Stimulated activated CD4-positive, alpha-beta T cell treated with anti-CD3 and anti-CD28 coated beads, Interleukin-2, amount 100 ng/mL, for 48 hours (primary cell): ENCODE measurements at places on chromosomes 1 and 21.

GRCh38 chr1:194477908-194478307 lies 1291.5 kb upstream of the B3GALT2 start:
- DNase-seq: no peak

DNA sequence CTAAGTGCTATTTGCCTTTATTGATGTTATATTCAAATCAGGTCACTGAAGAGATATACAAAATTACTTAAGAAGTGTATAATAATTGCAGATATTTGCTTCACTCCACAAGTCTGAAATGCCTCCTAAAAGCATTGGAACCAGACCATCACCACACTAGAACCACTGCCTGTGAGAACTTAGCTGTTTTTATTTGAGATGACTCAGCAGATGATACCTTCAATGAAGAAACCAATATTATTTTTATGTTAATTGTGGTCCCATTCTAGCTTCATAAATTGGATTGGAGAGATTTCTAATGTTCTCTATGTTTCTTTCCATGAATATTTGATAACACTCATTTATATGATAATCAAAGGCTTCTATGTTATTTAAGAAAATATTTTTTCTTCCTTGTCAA lies 740.6 kb downstream of the KCNT2 start:
- DNase-seq: no peak

DNA sequence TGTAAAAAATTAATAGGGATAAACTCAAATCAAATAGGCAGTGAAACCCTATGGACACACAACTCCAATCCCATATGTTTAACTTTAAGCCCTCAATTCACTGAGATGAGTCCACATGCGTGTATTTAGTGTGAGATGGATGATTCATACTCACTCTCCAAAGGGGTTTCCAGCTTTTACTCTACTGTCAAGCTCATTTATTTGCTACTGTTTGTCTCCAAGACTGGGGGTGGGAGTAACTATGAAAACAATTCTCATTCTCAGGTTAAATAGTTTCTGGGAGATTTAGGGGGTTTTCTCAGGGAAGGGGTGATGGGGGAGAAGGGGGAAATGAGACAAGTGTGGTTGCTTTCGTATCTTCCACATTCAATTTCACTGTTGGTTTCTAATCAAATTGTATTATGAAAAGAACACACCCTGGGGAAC lies 2.7 kb downstream of the RAB29 start:
- no peak for DNase-seq

DNA sequence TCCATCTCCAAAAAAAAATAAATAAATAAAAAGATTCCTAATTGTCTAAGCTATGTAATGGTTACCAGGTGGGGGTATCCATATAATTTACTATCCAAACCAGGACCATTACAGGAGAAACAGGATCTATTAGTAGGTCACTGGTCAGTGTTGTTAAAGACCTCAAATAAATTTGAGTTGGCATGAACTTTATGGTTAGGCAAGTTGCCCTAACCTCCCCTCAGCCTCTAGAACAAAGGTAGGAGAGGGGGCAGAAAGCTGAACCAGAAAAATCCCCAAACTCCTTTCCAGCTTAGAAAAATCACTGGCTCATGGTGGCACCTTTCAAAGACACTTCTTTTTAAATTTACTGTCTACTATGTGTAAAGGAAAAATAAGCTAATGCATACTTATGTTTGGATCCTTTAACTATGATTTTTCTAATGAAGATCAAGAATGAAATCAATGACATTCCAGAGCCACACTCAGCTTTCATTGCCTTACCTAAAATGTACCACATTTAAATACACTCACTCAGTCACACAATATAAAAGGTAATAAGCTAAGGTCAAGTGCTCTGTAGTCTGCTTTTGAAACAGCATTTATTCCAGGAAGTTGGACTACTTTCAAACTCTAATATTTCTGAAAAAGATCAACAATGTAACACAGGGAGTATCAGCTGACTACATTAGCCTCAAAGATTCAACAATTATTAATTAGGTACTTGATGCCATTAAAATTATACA lies 13.8 kb downstream of the EIF4G3 start:
- DNase-seq: no peak

DNA sequence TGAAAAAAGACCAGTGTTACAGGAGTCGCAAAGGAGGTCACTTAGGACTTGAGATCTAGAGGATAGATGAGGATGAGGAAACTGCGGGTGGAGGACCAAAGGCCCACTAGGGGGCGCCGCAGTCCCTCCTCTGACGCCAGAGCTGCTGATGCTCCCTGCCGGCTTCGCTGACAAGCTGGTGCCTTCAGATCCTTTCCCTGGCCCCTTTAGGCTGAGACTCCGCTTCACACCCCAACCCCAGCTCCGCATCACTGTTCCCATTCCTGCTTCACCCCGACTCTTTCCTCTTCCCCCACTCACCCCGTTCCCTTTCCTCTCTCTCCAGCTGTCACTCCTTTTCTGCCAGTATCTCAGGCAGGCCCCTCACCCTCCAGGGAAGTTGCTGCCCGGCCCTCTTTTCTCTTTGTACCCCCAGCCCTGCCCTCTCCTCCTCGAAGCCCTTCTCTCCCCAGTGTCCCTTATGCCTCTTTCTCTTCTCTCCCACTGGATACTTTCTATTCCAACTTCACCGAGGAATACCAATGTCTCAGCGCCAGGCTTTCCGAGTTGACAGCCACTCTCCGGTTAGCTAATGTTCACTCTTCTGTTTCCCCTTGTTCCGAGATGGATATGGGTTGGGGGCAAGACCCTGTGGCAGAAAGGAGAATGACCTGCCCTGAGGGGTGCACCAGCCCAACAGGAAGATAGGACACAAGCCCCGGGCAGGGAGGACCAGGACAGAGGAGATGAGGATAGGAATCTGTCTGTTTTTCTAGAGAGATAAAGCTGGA lies 4.5 kb downstream of the KCNJ9 start:
- peak; percentile 75 for DNase-seq

GRCh38 chr21:38714999-38715398 lies 90.7 kb upstream of the ETS2 start:
- DNase-seq: no peak

DNA sequence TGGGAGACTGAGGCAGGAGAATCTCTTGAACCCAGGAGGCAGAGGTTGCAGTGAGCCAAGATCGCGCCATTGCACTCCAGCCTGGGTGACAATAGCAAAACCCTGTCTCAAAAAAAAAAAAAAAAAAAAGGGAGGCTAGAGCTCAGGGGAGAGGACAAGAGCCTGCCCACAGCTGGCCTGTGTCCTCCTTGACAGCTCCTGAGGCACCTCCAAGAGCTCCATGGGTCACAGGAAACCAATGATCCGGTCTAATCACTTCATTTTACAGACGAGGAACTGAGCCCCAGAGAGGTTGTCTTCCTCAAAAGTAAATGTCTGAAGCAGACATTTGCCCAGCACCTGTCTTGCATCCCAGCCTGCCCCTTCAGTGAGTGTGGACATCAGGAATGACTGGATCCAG lies 49.4 kb downstream of the NID1 start:
- DNase-seq: no peak

GRCh38 chr1:44355582-44356305 lies 687 bp upstream of the ERI3 start:
- DNase-seq: no peak

GRCh38 chr1:179146476-179146875 lies 64.6 kb downstream of the TOR3A start:
- DNase-seq: no peak

DNA sequence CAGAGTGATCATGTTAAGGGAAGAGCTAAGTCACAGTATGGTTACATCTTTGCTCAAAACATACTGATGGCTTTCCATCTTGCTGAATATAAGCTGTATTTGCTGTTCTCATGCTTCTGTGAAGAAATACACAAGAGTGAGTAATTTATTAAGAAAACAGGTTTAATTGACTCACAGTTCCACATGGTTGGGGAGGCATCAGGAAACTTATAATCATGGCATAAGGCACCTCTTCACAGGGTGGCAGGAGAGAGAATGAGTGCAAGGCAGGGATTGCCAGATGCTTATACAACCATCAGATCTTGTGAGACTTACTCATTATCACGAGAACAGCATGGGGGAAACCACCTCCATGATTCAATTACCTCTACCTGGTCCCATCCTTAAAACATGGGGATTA lies 24.4 kb upstream of the RGS5 start:
- DNase-seq: no peak

GRCh38 chr1:30191154-30191702 lies 532.2 kb downstream of the MATN1 start:
- DNase-seq: peak; percentile 11

- no peak for DNase-seq
Observed at GRCh38 chr21:36788120-36788638, 89.3 kb downstream of the SIM2 start.

- DNase-seq: no peak
Observed at GRCh38 chr1:18575620-18576019, 55.0 kb upstream of the PAX7 start.

- no peak for DNase-seq
Observed at GRCh38 chr1:13790290-13791030, 90.5 kb downstream of the PRDM2 start.

GRCh38 chr1:87560601-87561360 lies 232.1 kb downstream of the LMO4 start:
- DNase-seq: no peak

DNA sequence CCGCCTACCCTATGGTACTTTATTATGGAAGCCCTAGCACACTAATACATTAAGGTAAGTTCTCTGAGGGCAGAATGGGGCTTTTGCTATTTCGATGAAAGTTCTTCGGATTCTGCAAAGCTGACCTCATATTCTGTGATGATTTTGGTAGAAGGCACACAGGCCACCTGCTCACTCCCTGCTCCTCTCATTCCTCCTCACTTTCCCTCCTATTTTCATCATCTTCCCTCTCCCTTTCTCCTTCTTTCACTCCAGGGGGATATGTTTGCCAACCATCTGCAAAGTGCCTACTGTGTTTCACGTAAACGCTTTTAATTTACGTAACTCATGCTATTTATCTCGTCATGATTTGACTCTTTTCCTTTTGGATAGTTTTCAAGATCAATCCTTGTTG lies 45.0 kb upstream of the ETS2 start:
- no peak for DNase-seq

DNA sequence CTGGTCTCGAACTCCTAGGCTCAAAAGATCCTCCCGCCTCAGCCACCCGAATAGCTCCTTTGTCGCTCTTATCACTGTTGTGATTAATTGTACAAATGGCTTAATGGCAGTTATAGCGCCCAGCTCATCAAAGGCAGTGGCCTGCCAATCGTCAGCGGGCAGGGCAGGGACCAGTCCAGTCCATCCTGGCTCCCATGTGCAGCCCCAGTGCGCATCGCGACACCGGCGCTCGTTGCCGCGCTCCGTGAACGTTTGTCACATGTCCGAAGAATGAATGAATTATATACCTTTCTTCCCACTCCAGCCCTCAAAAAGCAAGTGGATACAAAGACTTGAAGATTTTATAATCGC lies 18.4 kb downstream of the MTX1 start:
- no peak for DNase-seq

GRCh38 chr21:39666681-39667315 lies 54.1 kb downstream of the B3GALT5 start:
- no peak for DNase-seq

- no peak for DNase-seq
Observed at GRCh38 chr1:118947790-118948189, 40.4 kb downstream of the TBX15 start.

- no peak for DNase-seq
Observed at GRCh38 chr21:17195976-17196375, 316.9 kb upstream of the CXADR start.

GRCh38 chr1:21909787-21910503 lies 27.2 kb downstream of the HSPG2 start:
- peak; percentile 30 for DNase-seq

- no peak for DNase-seq
Observed at GRCh38 chr1:168913711-168914463, 184.9 kb upstream of the DPT start.

DNA sequence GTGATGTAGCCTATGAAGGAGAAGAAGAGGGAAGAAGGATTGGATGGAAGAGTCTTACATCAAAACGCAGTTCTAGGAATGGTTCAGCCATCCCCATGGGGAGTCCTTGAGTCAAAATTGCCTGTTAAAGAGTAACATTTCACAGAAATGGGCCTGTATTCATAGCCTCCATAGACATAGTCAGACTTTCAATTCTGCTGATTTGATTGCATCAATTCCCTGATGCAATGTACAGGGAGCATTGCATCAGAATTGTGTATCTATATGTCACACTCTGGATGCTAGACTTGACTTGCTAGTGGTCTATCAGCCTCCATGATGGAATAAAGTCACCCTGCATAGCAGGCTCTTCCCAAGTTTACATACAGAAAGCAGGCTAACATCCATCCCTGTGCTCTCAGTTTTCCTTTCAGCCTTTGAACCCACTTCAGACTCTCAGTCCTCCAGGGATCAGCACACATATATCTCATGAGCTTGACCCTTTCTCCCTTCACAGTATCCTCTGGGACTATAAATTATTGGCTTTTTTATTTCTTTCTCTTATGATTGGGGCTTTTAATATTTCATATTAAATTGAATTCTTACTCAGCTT lies 1111.7 kb upstream of the B3GALT2 start:
- no peak for DNase-seq

DNA sequence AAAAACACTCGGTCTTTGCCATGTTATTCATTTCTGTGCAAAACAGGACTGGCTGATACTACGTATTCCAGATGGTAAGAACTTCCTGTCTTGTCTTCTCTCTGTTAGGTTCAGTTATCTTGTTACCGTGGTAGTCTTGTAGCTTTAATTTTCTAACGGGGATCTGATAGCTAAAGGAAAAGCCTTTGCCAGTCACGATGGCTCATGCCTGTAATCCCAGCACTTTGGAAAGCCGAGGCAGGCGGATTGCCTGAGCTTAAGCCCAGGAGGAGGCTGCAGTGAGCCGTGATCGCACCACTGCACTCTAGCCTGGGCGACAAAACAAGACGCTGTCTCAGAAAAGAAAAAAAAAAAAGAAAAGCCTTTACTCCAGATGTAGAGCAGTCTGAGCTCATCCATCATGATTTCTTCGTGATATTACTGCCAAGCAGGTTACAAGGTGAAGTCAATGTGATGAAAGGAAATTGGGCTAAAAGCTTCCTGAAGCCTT lies 11.1 kb upstream of the MSTO1 start:
- no peak for DNase-seq

DNA sequence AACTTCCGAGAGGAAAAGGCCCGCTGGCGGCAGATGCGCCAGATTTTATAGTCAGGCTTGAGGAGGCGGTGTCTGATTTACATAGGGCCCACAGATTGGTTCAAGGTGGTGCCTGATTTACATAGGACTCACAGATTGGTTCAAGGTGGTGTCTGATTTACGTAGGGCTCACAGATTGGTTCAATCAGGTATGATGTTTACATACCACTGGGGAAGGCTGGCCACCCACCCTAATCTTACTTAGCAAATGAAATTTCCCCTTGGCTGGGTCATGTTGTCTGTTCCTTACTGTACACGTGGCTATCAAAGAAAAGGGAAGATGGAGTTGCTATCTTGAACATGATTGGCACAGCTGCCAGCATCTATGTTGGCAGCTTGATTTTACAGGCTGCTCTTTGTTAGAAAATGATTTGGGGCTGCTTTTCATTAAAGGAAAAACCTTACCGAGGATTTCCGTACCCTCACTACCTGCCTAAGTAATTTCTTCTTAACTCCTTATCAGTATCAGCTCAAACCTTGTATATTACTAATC lies 96.3 kb downstream of the SETD4 start:
- DNase-seq: no peak
